Putamen (tissue), 1 donor: ENCODE measurements at places on chromosomes 2 and 18.

DNA sequence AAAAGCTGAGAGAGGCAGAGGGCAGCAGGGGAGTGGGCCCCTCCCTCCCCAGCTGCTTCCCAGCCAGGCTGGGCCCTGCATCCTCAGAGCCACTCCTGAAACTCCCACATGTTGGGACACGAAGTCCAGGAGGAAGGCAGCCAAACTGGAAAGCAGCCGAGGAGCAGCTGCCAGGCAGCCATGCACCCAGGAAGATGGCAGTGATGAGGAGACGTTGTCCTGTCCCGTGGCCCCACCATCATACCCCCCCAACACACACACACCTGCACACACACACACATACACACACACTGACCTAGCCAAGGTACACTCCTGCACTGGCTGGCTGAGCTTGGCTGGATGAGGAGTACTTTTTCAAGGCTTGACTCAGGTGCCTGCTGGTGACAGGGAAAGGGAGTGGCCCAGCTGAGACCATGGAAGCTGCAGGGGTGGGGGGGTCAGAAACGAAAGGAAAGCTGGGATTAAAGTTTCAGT lies 106.0 kb downstream of the CYP26B1 start:
- DNase-seq, result no peak

- DNase-seq, result peak; percentile 19
Measured at GRCh38 chr2:24365051-24365450, 4.7 kb upstream of the ITSN2 start.

- DNase-seq, result no peak
Measured at GRCh38 chr2:1088192-1088860, 137.7 kb downstream of the SNTG2 start.

- DNase-seq, result no peak
Measured at GRCh38 chr2:64104933-64105332, 39.3 kb downstream of the PELI1 start.

- DNase-seq, result no peak
Measured at GRCh38 chr2:227822416-227823003, 8.9 kb downstream of the CCL20 start.
